Dermis blood vessel endothelial cell (primary cell): ENCODE measurements at places on chromosomes 5 and 9. TPM values are rescaled to one million over a fixed set of nuclear protein-coding genes. Genes with fewer than 3 reads are reported as not detected.

The TSSK1B gene
- total RNA-seq, result not detected in 2 replicates

The ST8SIA4 gene
- 3.1 and 4.3 TPM in 2 replicates for total RNA-seq

The CKMT2 gene
- 0.51 and 0.56 TPM in 2 replicates for total RNA-seq

The DOK3 gene
- 2.0 and 4.6 TPM in 2 replicates for total RNA-seq

The GALT gene
- total RNA-seq, result 36.8 and 45.3 TPM in 2 replicates

The PCDHB2 gene
- total RNA-seq, result 0.88 and 1.4 TPM in 2 replicates

The TOR1A gene
- total RNA-seq, result 38.0 and 38.8 TPM in 2 replicates

The IFNA2 gene
- total RNA-seq, result not detected in 2 replicates

The NPDC1 gene
- 39.7 and 46.8 TPM in 2 replicates for total RNA-seq

GRCh38 chr9:136775191-136775590 is 10.9 kb upstream of the LCN15 start:
- DNase-seq, result no peak

GRCh38 chr9:113992276-113992951 is 85.7 kb downstream of the AMBP start:
- DNase-seq, result peak; percentile 37

- no peak for DNase-seq
These were observed 469.0 kb upstream of the BRINP1 start for GRCh38 chr9:119838210-119838609.

DNA sequence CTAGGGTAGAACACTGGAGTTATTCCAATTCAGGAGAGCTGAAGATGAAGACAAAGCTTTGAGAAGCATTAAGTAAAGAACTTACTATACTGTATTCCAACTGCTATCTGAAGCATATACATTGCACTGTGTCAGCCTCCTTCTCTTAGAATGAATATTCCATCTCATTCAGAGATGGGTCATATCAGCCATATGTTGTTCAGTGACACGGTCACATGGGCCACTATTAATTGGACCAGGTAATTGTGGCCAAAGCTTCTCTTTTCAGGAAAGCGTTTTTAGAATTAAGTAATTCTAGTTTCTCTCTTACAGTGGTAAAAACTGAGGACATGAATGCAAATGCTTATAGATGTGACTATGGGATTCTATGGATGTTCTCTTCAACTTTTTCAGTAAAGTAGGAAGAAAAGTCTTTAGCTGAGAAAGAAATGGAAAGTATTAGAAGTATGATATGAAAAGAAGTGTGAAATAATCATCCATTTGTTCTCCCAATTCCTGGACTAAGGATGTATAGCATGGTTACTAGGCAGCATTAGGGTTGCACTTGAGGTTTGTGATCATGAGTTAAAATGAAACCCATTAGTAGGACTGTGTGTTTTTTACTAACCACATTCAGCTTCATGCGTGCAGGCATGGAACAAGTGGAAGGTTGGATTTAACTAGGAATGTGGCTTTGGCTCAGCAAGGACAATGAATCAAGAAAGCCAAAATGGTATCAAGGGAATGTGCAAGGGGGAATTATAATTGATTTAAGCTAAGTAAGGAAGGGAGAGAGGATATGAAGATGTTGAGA is 40.9 kb downstream of the CETN3 start:
- no peak for DNase-seq

DNA sequence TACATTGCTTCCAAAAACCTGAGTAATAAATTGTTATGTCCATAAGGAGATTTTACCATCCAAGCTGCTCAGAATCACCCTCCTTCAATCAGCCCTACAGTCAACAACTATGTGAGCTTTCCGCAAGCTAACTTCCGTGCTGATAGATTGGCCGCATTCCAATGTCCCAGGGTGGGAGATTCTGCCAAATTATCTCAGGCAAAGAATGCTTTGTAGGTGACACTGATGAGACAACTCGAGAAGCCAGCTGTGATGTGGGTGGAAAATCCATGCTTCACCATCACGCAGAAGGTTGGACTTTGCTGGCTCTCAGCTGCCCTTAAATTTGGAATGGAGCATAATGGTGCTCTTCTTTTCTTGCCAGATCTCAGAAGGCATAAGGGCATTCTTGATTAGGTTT is 44.9 kb upstream of the HCN1 start:
- no peak for DNase-seq

- no peak for DNase-seq
These were observed 357.7 kb downstream of the NPR3 start for GRCh38 chr5:33068786-33069185.

GRCh38 chr5:55104036-55104772 is 1.8 kb downstream of the GZMA start:
- DNase-seq, result peak; percentile 15

DNA sequence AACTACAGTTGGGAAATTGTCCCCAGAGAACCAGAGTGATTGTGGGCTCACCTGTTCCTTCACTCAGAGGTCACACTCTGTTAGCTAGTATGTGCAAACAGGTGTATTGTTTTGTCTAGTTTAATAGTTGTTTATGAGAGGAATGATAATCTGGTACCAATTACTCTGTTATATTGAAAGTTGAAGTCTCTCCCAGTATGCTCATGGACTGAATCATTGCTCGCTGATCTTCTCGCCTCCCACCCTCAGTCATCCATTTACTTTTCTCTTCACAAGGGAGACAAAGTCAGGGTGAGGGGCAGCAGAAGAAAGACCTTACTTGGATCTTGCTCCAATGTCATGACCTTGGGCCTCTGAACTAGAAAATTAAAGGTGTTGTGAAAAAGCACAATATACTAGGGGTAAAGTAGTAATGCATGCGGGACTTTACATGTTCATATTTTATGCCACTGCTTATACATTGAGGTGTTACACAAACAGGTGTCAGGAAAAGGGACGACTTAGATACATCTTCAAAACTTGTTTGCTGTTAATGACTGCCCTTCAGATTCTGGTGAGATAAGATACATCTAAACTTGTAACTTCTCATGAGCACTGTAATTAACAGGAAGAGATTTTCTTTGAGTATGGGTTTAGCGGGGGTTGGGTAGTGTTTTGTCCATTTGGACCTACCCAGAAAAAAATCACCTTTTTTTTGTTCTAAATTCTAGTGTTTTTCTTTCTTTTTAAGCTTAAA is 36.9 kb downstream of the LNPEP start:
- no peak for DNase-seq

DNA sequence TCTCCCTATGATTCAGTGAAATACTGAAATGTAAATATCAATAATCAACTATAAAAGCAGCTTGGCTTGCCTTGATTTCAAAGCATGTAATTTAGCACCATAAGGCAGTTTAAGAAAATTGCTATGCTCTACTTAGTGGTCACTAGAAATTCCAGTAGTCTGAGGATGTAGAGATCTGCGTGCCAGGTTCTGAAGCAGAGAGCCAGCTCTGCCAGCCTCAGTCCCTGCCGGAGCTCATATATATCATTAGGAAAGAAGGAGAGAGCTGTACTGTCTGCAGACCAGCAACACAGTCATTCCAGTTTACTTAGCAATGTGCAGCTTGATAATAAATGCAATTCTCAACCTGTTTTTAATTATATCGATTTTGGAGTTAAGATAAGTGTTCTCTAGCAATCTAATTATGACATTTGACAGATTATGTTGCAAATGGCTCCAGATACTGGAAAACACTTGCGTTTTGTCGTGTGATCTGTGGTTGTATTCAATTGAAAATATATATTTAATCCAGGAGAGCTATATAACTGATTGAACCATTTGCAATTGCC is 540.5 kb downstream of the CTNND2 start:
- DNase-seq, result no peak

DNA sequence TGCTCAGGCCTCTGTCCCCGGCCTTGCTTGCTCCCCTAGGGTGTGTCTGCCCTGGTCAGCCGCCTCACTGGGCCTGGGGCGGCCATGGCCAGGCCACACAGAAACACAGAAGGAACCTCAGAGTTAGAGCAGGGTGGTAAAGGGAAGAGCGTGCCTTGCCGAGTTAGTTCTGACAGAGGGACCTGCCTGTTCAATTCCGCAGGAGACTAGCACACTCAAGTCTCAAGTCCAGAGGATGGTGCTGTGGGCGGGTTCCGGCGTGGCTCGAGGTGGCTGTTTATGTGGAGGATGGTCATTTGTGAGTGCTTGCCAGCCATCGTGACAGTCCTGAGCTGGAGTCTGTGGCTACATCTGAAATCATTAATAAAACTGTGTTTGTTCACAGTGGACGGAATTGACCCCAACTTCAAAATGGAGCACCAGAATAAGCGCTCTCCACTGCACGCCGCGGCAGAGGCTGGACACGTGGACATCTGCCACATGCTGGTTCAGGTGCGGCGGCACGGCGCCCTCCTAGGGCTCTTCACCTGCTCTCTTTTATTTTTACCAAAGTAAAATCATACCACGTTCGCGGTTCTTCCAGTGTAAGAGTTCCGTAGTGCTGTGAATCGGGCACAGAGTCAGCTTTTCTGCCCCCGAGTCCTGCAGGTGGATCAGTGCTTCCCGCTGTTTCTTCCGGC is 95.5 kb upstream of the CACNA1B start:
- DNase-seq, result no peak

GRCh38 chr9:5671711-5672353 is 42.9 kb downstream of the RIC1 start:
- no peak for DNase-seq
